ENCODE measurements at places on chromosomes 7 and 10. TPM values are rescaled to one million over a fixed set of nuclear protein-coding genes. Genes with fewer than 3 reads are reported as not detected.
A peak's percentile ranks its signal among the peaks of the same experiment; 100 is the strongest.

DNA sequence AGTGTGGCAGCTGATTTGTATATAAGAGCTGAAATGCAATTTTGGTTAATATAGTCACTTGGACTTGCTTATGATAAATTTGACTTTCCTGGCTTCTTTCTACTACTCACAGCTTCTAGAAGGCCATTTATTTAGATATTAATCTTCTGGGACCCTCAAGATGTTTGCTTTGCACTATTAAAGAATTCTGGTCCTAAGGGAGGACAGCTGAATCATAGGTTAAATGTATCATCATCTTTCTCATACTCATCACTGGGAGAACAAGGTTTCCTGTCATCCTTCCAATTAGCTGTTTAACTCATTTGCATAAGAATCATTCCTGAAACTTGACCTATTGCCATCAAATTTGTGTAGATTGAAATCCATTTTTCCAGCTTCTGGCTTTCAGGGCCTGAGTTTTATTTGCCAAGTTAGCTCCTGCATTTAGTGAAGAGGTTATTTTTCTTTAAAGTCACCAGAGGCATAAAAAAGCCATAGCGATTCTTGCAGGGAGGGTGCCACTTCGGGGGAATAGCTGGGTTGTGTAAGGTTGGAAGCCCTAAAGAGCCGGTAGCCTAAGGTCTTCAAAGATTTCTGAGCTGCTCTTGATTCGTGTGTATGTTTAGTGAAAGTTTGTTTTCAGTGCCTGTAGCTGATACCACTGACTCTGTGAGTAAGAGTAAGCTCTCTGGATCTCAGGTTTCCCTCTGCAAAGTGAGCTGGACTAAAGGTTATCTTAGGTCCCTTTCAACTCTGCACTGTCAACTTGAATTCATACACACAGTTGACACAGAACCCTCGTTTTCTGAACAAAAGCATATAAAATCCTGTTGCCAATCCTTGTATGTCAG is 4.3 kb downstream of the MAP3K8 start:
- H3K36me3 ChIP-seq = no peaks in the 10 kb centered on the region
- peaks cover 4% of the 10 kb centered on the region for H3K4me1 ChIP-seq
- no peak overlapping the region for H3K4me3 ChIP-seq
- no peak overlapping the region for H3K27ac ChIP-seq
- H3K27me3 ChIP-seq = no peaks in the 10 kb centered on the region

GRCh38 chr10:72275351-72276012 is 1.8 kb downstream of the DDIT4 start:
- peaks cover 31% of the 10 kb centered on the region for H3K4me1 ChIP-seq
- H3K36me3 ChIP-seq = no peaks in the 10 kb centered on the region
- H3K27me3 ChIP-seq = no peaks in the 10 kb centered on the region

GRCh38 chr7:31883761-31884164 is 186.4 kb downstream of the PDE1C start:
- no peaks in the 10 kb centered on the region for H3K36me3 ChIP-seq
- H3K4me1 ChIP-seq = no peaks in the 10 kb centered on the region
- no peaks in the 10 kb centered on the region for H3K27me3 ChIP-seq
- no peak overlapping the region for H3K4me3 ChIP-seq
- no peak for DNase-seq

DNA sequence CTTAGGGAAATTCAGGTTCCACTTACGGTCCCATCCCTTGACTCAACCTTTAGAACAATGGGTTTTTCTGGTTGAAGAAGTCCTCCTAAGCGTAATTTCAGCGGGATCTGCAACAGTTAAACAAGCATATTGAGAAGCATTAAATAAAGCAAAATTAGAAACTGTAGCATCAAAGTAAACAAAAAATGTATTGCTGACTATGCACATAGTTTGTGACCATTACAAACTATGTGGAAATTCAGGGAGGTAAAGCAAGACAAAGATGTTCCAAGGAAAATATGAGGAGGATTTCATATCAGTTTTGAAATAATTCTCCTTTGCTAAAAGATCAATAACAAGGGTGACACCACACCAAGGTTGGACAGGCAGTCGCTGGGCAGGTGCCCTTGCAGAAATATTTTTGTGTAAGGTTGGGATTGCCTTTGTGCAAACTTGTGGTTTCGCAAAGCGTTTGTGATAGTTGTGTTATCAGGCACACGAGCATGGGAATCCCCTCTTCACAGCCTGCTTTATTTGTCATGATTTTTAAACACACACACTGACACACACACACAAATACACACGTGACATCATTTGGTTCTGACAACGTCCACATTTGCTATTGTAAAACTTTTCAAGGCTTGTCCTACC is 5.4 kb upstream of the CYP3A5 start:
- no peak overlapping the region for H3K27ac ChIP-seq
- H3K4me1 ChIP-seq = no peaks in the 10 kb centered on the region
- no peak overlapping the region for H3K4me3 ChIP-seq
- H3K36me3 ChIP-seq = no peaks in the 10 kb centered on the region

- DNase-seq = no peak
- no peaks in the 10 kb centered on the region for H3K36me3 ChIP-seq
- H3K27ac ChIP-seq = no peak overlapping the region
- no peaks in the 10 kb centered on the region for H3K27me3 ChIP-seq
- H3K4me3 ChIP-seq = no peak overlapping the region
Measured at GRCh38 chr7:135817583-135817982, 69.0 kb upstream of the FAM180A start.

- no peaks in the 10 kb centered on the region for H3K27me3 ChIP-seq
- DNase-seq = no peak
- no peaks in the 10 kb centered on the region for H3K4me1 ChIP-seq
- H3K36me3 ChIP-seq = no peaks in the 10 kb centered on the region
- no peak overlapping the region for H3K4me3 ChIP-seq
Measured at GRCh38 chr7:157132796-157133195, 5.9 kb upstream of the UBE3C start.

DNA sequence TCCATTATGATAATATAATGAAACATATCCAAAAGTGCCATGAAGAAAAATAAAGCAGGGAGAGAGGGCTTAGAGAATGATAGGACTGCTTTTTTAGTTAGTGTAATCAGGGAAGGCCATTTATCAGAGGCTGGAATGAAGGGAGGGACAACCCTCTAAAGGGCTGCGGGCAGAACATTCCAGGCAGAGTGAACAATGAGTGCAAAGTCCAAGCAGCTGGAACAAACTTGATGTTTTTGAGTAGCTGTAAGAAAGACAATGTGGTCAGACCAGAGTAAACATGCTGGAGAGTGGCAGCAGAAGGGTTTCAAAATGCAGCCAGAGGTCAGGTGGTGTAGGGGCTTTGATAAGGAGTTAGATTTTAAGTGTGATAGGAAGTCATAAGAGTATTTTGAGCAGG is 65.6 kb upstream of the CCDC6 start:
- peak; percentile 32 for DNase-seq
- H3K4me3 ChIP-seq = no peak overlapping the region
- no peaks in the 10 kb centered on the region for H3K27me3 ChIP-seq
- no peak overlapping the region for H3K27ac ChIP-seq
- no peaks in the 10 kb centered on the region for H3K4me1 ChIP-seq

The C10orf62 gene
- total RNA-seq = 373 TPM

- no peaks in the 10 kb centered on the region for H3K4me1 ChIP-seq
- H3K4me3 ChIP-seq = no peak overlapping the region
- H3K36me3 ChIP-seq = no peaks in the 10 kb centered on the region
- no peaks in the 10 kb centered on the region for H3K27me3 ChIP-seq
- no peak overlapping the region for H3K27ac ChIP-seq
- no peak for DNase-seq
Measured at GRCh38 chr7:78607099-78607498, 808.5 kb downstream of the PHTF2 start.

DNA sequence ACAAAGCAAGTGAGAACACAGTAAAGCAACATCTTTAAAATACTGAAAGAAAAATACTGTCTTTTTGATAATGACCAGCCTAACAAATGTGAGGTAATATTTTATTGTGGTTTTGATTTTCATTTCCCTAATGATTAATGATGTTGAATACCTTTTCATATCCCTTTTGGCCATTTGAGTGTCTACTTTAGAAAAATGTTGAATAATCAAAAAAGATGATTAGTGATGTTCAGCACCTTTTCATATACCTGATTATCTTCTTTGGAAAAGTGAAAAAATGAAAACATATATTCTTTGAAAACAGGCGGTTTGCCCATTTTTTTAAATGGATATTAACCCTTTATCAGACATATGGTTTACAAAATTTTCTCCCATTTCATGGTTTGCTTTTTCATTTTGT is 32.2 kb upstream of the EPHB6 start:
- no peaks in the 10 kb centered on the region for H3K36me3 ChIP-seq
- no peak for DNase-seq
- no peaks in the 10 kb centered on the region for H3K4me1 ChIP-seq
- no peak overlapping the region for H3K27ac ChIP-seq
- no peaks in the 10 kb centered on the region for H3K27me3 ChIP-seq
- no peak overlapping the region for H3K4me3 ChIP-seq

The WASHC2A gene
- total RNA-seq = 34.4 TPM

GRCh38 chr7:158421361-158421760 is 166.3 kb downstream of the PTPRN2 start:
- H3K36me3 ChIP-seq = no peaks in the 10 kb centered on the region
- no peak overlapping the region for H3K27ac ChIP-seq
- H3K4me1 ChIP-seq = no peaks in the 10 kb centered on the region
- no peak overlapping the region for H3K4me3 ChIP-seq
- H3K27me3 ChIP-seq = no peaks in the 10 kb centered on the region
- DNase-seq = no peak

DNA sequence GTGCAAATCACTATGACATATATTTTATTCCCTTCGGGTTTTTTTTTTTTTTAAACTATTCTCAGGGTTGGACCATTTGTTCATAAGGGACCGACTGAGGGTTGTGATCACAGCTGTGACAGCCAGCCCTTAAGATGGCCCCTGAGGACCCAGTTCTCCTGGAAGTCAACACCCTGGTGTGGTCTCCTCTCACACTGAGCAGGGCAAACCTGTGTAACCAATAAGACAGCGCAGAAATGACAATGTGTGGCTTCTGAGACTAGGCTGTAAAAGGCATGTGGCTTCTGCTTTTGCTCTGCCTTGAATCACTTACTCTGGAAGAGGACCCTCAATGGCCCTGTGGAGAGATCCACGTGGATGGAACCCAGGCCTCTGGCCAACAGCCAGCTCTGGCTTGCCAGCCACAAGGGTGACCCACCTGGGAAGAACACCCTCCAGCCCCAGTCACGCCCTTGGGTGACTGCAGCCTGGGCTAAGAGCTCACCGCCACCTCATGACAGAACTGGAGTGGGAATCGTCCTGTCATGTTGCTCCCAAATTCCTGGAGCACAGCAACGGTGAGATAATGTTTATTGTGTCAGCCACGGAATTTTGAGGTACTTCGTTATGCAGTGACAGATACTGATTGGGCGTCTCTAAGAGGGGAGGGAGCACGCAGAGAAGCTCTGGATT is 127.1 kb downstream of the CLEC2L start:
- no peaks in the 10 kb centered on the region for H3K36me3 ChIP-seq
- DNase-seq = no peak
- no peaks in the 10 kb centered on the region for H3K27me3 ChIP-seq
- no peaks in the 10 kb centered on the region for H3K4me1 ChIP-seq
- no peak overlapping the region for H3K27ac ChIP-seq

GRCh38 chr10:123093489-123093888 is 42.3 kb upstream of the HMX3 start:
- no peak for DNase-seq
- no peaks in the 10 kb centered on the region for H3K27me3 ChIP-seq
- no peak overlapping the region for H3K27ac ChIP-seq
- H3K4me1 ChIP-seq = no peaks in the 10 kb centered on the region
- no peaks in the 10 kb centered on the region for H3K36me3 ChIP-seq
- no peak overlapping the region for H3K4me3 ChIP-seq

GRCh38 chr10:130711072-130711471 is 574.9 kb downstream of the GLRX3 start:
- H3K4me1 ChIP-seq = peaks cover 6% of the 10 kb centered on the region
- no peak overlapping the region for H3K27ac ChIP-seq
- no peaks in the 10 kb centered on the region for H3K27me3 ChIP-seq
- no peak overlapping the region for H3K4me3 ChIP-seq

The NKX2-3 gene
- total RNA-seq = 0.19 TPM

- peak; percentile 19 for DNase-seq
- no peaks in the 10 kb centered on the region for H3K27me3 ChIP-seq
- no peaks in the 10 kb centered on the region for H3K4me1 ChIP-seq
- no peak overlapping the region for H3K4me3 ChIP-seq
- no peak overlapping the region for H3K27ac ChIP-seq
- no peaks in the 10 kb centered on the region for H3K36me3 ChIP-seq
Measured at GRCh38 chr7:25597946-25598345, 369.7 kb upstream of the NPVF start.

- no peak overlapping the region for H3K27ac ChIP-seq
- no peaks in the 10 kb centered on the region for H3K4me1 ChIP-seq
- no peaks in the 10 kb centered on the region for H3K36me3 ChIP-seq
- no peak overlapping the region for H3K4me3 ChIP-seq
Measured at GRCh38 chr7:31046723-31047122, 5.4 kb upstream of the ADCYAP1R1 start.

DNA sequence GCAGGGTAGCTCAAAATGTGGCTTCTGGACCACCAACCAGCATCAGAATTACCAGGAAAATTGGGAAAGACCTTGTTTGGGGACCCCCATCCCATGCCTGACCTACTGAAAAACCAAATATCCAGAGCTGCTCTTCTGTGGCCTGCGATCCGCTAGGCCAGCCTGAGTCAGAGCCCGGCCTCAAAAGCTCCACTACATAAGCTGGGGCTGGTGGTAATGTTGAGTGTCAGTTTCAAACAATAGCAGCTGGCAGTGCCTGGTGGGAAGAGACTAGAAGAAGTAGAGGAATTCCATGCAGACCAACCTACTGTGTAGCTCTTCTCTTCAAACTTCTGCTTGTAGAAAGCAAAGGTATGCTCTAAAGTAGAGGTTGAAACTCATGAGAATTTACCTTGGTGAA is 52.0 kb downstream of the KLRG2 start:
- no peak overlapping the region for H3K27ac ChIP-seq
- no peak for DNase-seq
- no peaks in the 10 kb centered on the region for H3K36me3 ChIP-seq
- no peaks in the 10 kb centered on the region for H3K27me3 ChIP-seq

- H3K27me3 ChIP-seq = no peaks in the 10 kb centered on the region
- no peaks in the 10 kb centered on the region for H3K4me1 ChIP-seq
- H3K27ac ChIP-seq = no peak overlapping the region
Measured at GRCh38 chr7:137469191-137469811, 125.8 kb upstream of the PTN start.

DNA sequence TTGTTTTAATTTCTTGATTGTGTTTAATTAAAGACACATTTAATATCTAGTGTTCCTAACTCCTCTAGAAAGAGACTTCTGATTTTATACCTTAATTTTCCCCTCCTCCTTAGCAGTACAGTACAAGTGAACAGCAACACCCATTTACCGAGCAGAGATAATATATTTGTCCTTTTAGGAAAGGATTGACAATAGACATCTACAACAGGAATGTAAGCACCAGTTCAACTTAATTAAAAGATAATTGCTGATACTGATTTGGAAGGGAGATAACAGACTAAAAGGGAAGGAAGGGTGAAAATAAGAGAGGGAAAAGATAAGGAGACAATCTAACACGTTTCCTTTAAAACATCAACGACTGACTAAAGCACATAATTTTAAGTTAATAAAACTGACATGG is 119.3 kb downstream of the SRPK2 start:
- no peaks in the 10 kb centered on the region for H3K27me3 ChIP-seq
- H3K4me3 ChIP-seq = peak overlapping the region; percentile 30
- peaks cover 20% of the 10 kb centered on the region for H3K4me1 ChIP-seq
- H3K36me3 ChIP-seq = no peaks in the 10 kb centered on the region
- DNase-seq = no peak
